ENCODE measurements at places on chromosomes 4 and X. TPM values are rescaled to one million over a fixed set of nuclear protein-coding genes. Genes with fewer than 3 reads are reported as not detected.

LRAT gene
- 0.12 TPM for total RNA-seq

GRK4 gene
- total RNA-seq = 3.2 TPM

NPY2R gene
- total RNA-seq = not detected

RHOXF2 gene
- total RNA-seq = not detected

SLIT2 gene
- not detected for total RNA-seq

DNA sequence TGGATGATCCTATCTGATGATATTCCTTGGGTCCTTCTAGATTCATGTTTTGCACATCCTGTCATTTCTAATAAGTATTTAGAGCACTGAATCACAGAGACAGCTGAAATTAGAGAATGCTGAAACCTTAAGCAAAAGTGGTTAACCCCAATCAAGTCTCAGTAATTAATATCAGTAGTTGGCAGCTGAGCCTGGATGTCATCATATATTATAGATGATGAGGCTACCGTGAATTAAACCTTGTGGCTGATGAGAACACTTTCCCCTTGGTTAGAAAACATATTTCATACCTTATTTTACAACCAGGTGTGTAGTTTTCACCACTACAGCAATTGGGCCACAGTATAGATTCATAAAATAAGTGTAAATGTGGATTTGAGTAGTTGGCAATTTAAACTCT lies 499.0 kb downstream of the PDGFC start:
- no peaks in the 10 kb centered on the region for H3K36me3 ChIP-seq
- H3K27ac ChIP-seq = no peak overlapping the region

GRCh38 chr4:17502756-17503155 lies 9.1 kb downstream of the QDPR start:
- H3K4me3 ChIP-seq = no peak overlapping the region
- peaks cover 39% of the 10 kb centered on the region for H3K36me3 ChIP-seq
- no peaks in the 10 kb centered on the region for H3K27me3 ChIP-seq
- no peak overlapping the region for H3K27ac ChIP-seq
